Left hindlimb (tissue), 1 donor: ENCODE measurements at places on chromosomes 11 and 22.

GRCh38 chr11:77435972-77436371 lies 37.9 kb downstream of the PAK1 start:
- no peak for DNase-seq

DNA sequence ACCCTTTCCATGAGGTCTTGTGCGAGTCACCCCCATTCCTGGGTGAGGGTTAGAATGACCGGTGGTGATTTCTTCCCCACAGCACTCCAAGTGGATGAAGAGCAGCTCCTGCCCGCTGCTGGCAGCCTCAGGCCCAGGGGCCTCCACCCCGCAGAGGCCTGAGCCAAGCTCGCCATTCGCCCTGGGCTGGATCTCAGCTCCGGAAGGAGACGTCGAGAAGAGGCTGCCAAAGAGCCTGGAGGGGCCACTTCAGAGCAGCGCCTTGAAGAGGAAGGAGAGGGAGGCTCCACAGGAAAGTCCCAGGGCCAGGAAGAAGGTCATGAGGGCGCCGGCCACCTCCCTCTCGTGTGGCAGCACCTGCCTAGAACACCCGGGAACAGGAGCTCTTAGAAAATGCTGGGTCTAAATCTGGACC lies 8.4 kb downstream of the SLC29A2 start:
- no peak for DNase-seq

GRCh38 chr22:49331878-49332277 lies 495.8 kb downstream of the BRD1 start:
- no peak for DNase-seq

GRCh38 chr22:29637181-29637580 lies 33.7 kb downstream of the NF2 start:
- DNase-seq: no peak

DNA sequence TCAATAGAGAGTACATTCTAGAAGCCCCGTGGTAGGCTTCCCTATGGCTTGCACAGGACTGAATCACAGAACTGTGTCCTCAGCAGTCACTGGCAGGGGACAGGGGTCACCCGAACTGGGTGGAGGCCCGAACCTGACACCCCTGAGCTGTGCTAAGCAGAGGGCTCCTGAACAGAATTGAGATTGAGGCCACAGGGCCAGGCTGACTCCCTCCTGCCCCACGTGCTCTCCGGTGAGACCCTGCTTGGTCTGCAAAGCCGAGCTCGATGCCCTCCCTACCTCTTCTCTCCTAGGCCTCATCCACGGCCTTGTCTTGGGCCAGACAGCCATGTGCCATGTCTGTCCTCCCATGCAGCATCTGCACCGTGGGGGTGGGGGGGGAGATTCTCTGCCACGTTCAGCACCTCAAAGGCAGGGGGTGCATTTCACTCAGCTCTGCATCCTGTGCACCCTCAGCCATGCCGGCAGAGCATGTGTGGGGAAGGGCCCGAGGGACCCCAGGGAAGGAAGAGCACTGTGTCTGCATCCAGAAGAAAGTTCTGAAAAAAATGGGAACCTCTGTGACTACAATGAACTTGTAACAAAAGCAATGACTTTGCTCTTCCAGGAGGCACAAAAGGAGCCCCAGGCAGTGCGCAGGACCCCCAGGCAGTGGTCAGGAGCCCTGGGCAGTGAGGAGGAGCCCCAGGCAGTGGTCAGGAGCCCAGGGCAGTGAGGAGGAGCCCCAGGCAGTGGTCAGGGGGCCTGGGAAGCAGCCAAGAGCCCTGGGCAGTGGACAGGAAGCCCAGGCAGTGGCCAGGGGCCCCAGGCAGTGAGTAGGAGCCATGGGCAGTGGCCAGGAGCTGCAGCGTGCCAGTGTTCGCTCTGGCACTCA lies 76.7 kb upstream of the SEPTIN5 start:
- DNase-seq: no peak

DNA sequence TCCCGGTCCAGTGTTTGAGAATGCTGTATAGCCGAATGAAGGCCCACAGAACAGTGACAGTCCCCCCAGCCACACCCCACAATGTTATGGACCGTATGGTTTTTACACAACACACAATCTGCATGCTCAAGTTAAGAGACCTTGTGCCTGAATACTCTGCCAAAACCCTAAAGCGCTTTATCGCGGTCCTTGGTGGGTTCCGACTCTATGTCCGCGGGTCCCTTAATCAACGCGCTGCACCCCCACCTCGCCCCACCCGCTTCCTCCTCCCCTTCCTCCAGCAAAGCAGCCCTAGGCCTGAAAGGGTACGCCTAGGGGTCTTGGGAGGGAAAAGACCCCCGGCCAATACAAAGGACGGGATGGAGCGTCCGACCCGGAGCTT lies 442 bp downstream of the COPB1 start:
- DNase-seq: peak; percentile 77

GRCh38 chr11:76835928-76836612 lies 24.6 kb upstream of the ACER3 start:
- peak; percentile 56 for DNase-seq
